Spinal cord (tissue), 10 donors: ENCODE measurements at places on chromosomes 16 and 17. TPM values are rescaled to one million over a fixed set of nuclear protein-coding genes. Genes with fewer than 3 reads are reported as not detected.

Gene SAMD14
- total RNA-seq = 13.2 TPM

DNA sequence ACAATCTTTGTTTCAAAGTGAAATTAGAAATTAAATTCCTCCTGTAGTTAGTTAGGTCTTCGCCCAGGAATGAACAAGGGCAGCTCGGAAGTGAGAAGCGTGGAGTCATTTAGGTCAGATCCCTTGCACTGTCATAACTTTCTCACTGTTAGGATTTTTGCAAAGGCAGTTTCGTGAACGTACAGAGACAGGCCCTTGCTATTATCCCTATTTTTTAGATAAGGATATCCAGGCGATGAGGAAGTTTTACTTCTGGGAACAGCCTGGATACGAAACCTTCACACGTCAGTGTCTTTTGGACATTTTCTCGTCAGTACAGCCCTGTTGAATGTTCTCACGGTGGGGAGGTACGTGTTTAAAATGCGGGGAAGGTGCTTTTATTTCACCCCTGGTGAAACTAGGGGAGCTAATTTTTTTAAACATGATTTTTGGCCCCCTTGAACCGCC lies 318 bp upstream of the RBL2 start:
- no peak for DNase-seq

GRCh38 chr17:29740017-29740416 lies 117.3 kb upstream of the CORO6 start:
- DNase-seq = no peak

DNA sequence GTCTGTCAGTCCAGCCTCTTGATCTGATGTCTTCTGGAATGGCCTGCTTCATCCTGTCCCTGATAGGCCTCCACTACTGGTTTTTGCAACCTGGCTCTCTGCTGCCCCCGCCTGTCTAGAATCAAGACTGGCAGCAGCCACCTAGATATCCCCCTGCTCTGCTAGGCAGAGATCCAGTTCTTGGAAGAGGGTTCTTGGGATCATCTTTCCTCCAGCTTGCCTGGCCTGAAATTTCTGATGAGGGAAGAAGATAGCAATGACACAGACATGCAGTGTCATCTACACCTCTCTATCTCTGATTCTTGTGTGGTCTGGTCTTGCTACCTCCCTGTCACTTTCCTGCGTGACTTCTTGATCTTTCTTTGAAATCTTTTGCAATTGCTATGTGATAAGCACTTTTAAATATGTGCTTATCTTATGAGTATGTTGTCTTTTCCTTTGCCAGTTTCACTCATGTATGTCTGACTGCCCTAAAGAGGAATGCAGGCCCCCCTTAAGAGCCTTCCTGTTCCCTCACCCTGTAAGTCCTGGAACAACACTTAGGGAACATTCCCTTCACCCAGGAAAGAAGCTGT lies 20.3 kb upstream of the NFATC3 start:
- no peak for DNase-seq

DNA sequence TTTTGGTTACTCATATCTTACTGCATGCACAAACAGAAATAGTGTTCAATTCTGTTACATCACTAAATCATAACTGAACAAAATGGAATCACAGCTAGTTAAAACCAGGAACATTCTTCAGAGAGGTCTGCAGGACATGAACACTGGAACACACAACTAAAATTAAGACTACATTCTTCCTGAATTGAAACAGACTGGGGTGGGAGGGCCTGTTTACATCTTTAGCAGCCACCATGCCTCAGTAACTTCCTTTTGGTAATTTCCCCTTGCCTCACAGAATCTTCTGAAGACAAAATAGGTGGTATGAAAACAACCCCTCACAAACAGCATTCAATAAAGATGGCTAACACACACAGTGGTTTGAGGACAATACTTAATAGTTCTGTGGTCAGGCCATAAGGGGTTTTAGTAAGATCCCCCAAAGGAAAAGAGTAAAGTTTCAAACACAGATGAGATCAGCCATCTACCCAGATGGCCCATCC lies 6.5 kb downstream of the MARF1 start:
- DNase-seq = no peak

DNA sequence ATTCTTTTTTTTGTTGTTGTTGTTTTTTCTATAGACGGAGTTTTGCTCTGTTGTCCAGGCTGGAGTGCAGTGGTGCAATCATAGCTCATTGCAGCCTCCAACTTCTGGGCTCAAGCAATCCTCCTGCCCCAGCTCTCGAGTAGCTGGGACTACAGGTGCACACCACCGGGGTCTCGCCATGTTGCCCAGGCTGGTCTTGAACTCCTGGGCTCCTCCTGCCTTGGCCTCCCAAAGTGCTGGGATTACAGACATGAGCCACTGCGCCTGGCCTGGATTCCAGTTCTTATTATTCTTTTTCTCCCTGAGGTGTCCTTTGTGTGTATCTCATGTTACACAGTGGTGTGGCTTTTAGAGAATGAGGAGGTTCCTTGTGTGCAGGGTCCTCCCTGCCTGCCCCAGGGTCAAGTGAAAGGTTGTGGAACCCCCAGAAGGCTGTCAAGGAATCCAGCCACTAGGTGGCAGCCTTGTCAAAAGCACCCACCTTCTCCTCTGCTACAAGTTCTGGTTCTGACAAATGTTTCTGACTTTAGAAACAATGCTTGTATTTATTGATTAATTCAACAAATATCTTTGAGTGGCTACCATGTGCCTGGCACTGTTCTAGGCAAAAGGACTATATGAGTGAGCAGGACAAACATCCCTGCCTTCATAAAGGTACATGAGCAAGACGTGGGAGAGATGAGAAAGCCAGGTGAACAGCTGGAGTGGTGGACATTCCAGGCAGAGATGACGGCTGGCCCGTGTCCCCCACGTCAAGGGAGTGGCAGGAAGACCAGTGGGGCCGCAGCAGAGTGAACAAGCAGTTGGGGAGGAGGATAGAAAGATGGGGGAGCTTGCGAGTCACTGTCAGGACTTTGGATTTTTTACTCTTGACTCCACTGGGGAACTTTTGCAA lies 112.4 kb downstream of the SPECC1 start:
- peak; percentile 65 for DNase-seq
